ENCODE measurements at places on chromosomes 13 and 19.

DNA sequence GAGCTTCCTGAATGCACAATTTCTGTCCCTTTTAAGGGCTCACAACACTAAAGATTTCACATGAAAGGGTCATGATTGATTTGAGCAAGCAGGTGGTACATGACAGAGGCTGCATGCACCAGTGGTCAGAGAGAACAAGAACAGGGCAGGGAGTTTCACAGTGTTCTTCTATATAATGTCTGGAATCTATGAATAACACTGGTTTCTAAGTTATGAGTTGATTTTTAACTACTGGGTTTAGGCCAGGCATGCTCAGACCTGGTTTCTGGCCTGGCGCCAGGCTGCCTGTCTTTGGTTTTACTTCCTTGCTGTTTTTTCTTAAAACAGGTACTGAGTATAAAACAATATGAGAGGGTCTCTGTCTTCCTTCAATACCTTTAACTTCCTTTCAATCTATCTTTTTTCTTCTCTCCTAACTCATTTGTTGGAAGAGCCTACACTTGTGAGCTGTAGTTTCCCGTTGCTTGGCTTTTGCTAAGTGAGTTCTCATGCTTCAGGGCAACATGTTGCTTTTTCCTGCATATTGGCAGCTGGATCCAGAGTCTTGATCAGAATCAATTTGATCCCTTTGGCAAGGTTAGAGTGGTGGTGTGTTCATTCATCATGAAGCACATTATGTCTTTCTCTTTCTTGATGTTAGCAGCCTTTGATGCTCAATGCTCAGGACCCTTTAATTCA is 38.5 kb upstream of the FGF14 start:
- DNase-seq = peak; percentile 14

- no peak for DNase-seq
Observed at GRCh38 chr19:1431759-1432506, 6.3 kb upstream of the RPS15 start.

DNA sequence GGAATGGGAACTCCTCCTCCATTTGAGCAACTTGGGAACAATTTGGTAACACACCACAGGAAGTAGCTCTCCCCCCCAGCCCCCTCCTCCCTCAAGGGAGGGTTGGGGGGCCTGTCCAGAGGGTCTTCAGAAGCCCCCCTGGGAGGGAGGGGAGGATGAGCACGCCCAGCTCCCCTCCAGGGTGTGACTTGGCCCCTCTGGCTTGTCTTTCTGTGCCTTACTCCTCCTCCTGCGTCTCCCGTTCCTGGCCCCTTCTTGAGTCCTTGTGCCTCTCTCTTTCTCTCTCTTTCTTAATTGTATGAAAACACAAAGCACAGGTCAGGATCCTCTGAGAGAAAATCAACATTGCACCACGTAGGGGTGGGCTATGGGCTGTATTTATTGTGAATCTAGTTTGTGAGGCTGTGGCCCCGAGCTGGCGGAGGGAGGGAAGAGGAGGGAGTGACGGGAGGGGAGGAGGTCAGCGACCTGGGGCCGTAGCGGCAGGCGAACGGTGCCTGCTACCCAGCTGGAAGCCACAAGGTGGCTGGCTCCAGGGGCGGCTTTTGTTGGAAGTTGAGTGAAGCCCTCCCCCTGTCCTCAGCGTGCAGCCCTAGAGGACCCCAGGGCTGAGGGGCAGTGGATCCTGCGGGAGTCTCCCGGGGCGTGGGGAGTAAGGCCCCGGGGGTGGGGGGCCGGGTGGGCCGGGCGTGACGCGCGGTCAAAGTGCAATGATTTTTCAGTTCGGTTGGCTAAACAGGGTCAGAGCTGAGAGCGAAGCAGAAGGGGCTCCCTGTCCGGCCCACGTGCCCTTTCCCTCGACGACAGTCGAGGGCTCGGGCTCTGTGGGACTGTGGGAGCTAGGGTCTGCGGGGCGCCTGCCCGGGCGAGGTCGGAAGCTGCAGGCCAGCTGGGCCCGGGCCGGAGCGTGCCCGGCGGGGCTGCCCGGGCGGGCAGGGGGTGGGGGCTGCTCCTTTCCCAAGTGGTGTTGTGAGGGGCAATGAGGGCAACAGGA is 6.4 kb downstream of the LYL1 start:
- no peak for DNase-seq

- no peak for DNase-seq
Observed at GRCh38 chr19:39533003-39533512, 406 bp upstream of the EID2B start.

GRCh38 chr13:33937373-33938098 is 119.6 kb downstream of the RFC3 start:
- peak; percentile 21 for DNase-seq

- no peak for DNase-seq
Observed at GRCh38 chr19:2774953-2775555, 8.0 kb downstream of the SGTA start.

GRCh38 chr19:44306283-44306682 is 1.5 kb upstream of the ZNF235 start:
- no peak for DNase-seq

DNA sequence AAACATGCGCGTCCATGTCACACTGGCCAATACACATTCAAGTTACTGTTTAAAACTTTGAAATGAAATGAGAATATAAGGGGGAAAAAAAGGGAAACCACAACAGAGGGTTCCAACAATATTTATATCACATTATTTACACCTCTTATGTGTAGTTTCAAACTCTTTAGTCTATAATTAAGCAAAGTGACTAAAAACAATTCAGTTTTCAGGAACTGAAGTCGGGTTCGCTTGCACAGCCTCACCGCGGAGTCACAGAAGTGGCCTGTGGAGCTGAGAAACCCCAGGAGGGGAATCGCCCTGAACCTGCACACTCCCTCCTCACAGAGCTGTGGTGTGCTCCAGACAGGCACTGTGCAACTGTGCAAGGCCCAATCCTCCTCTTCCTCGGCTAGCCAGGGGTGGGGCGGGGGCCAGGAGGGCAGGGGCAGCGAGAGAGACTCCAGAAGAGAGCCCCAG is 75.9 kb downstream of the STK24 start:
- DNase-seq = no peak
